ENCODE measurements at places on chromosomes 12 and 14.

DNA sequence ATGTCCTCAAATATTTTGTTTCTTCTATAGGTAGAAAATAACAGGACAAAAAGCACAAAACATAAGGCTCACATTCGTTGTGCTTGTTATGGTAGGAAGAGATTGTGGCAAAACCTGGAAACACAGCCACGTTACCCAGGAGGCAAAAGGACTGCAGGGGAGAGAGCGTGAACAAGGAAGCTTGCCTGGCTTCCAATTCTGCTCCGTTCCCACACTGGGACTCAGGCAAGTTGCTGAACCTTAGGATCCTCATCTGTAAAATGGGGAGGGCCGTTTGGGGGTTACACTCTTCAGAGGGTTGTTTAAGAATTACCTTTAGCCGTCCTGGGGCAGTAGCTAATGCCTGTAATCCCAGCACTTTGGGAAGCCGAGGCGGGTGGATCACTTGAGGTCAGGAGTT lies 205.3 kb downstream of the SSPN start:
- no peak for DNase-seq

- peak; percentile 89 for DNase-seq
Measured at GRCh38 chr14:61438860-61439765, 117.7 kb downstream of the PRKCH start.

GRCh38 chr12:21852251-21852650 lies 77.7 kb upstream of the KCNJ8 start:
- no peak for DNase-seq

GRCh38 chr12:94263011-94263811 lies 114.8 kb downstream of the PLXNC1 start:
- peak; percentile 77 for DNase-seq

DNA sequence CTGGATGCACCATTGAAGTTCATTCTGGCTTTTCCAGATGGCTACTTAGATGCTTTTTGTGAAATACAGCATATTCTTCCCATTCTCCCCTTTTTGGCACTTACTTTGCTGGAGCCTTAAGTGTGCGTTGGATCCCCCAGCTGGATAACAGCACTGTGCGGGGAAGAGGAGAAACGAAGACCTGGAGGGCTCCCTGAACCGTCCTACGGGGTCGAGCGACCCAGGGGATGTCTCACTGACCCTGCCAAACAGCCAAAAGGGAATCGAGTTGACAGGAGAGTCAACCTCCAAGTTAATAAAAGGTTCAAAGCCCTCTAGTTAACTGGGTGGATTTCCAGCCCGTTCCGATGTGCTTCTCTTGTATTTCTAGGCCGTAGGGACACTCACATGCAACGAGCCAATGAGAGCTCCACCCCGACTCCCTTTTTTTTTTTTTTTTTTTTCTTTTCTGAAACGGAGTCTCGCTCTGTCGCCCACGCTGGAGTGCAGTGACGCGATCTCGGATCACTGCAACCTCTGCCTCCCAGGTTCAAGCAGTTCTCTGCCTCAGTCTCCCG lies 1.0 kb upstream of the CAMKK2 start:
- DNase-seq = peak; percentile 36

GRCh38 chr14:55430024-55430690 lies 10.3 kb downstream of the TBPL2 start:
- peak; percentile 81 for DNase-seq

DNA sequence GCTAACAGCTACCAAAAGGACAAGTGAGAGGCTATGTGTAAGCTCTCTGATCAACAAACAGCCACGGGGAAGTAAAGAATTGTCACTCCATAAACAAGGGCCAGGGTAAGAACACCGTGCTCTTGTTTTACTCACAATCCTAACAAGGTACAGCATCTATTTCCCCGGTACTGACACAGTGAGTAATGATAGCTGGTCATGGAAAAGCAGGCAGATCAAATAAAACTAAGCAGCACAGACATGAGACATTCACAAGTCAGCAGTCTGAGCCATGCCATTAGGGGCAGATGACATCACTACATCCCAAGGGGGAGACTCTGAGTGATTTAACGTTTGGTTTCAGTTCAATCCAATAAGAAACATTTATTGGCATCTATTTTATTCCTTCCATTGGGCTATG lies 54.4 kb downstream of the ARL6IP4 start:
- no peak for DNase-seq

DNA sequence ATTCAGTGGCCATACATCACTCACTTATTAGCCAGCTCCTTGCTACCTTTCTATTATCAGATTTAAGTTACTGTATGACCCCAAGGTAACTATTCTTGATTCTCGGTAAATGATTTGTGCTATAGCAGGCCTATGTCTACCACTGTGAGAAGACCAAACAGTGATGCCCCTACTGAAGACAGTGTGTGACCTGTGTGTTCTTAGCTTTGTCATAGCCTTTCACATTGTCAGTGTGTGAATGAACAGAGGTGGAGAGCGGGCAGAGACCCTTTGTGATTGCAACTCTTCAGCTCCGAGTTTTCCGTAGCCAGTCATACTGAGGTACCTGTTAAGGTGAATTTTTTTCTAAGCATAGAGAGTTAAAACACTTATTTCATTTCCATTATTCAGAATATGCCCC lies 294.0 kb downstream of the LRFN5 start:
- no peak for DNase-seq

GRCh38 chr12:119369161-119369560 lies 34.6 kb downstream of the CCDC60 start:
- no peak for DNase-seq

- DNase-seq = no peak
Measured at GRCh38 chr12:55642267-55642666, 5.6 kb downstream of the OR10P1 start.

DNA sequence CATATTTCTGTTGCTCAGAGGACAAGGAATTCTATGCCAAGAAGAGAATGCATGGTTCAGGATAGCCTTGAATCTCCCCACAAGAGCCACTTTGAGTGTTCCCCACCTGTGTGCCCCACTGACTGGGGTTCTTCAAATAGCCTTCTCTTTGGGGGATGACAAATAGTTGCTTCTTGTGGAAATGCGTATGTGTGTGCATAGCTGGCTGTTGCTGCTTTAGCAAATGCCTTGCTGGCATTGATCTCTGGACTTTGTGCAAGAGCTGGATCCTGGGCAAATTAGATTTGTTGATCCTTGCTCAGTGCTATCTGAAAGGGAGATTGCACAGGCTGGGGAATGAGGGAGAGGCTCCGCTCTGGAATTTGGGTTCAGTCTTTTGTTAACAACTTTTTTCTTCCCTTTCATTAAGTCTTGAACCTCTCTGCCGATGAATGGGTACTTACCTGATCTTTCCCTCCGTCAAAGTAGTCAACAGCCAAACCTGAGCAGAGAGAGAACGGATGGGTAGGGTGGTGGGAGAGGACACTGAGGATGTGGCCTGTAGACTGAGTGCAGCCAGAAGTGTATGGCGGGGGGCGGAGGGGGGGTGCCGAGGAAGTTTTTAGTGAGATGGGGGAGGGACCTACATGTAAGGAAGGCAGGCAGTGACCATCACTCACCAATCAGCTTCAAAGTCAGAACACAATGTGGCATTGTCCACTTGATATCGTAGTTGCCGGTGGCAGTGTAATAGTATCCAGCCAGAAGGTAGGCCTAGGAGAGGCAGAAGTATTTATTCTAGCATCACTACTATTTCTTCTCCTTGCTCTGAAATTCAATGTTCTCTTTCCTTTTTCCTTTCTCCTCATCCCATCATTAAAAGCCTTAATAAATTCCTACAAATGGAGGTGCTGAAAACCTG lies 10.7 kb downstream of the EMG1 start:
- no peak for DNase-seq

GRCh38 chr12:77214136-77214535 lies 148.8 kb upstream of the E2F7 start:
- no peak for DNase-seq

GRCh38 chr12:50313256-50313931 lies 30.1 kb upstream of the LIMA1 start:
- DNase-seq = no peak

- no peak for DNase-seq
Measured at GRCh38 chr12:59040656-59041055, 120.4 kb upstream of the LRIG3 start.

DNA sequence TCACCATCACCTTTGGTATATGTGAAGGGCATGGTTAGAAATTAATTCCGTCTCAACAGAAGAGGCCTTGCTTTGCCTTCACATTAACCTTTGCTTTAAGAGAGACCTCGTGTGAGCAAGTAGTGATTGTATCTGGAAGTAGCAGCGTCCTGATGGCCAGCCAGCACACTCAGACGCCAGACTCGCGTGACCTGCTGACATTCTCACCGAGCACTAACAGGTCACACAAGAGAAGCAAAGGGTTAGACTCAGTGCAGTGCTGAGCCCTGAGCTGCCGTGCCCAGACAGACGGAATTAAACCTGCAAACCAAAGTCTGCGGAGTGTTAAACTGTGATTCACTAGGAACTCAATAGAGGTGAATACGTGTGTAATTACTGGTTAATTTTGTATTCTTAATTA lies 40.1 kb upstream of the MMP17 start:
- no peak for DNase-seq

DNA sequence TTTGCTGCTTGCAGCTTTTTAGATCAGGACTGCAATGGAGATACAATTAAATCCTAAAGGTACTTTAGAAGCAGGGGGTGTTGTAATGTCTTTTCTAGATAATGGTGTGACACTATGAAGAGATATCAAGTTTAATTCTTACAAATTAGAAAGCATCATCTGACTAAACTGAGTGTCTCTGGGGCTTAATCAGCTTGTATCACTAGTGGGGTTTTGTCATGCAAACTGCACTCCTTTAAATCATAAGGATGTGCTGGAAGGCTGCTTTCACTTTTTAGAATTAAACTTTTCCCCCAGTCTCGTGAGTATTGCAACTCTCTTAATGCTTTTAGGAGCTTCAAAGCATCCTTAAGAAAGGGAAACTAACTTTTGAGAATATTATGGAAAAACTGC lies 218.6 kb downstream of the ESR2 start:
- DNase-seq = no peak

- no peak for DNase-seq
Measured at GRCh38 chr14:26143057-26143456, 454.8 kb downstream of the NOVA1 start.

DNA sequence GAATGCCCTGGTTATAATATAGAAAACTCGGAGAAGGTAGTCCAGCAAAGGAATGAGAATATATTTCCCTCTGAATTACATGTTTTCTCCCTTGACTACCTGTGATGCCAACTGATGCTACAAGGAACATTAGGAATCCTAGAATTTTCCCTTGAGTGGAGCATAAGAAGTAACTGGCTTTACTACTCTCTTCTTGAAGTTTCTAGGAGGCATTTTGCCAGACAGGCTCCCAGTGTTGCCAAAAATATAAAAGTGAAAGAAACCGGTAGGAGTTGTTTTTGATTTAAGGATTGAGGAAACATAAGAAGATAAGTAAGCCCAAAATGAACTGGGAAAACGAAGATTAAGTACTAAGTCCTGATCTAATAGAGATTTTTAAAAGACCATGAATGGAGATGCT lies 693.4 kb downstream of the NOVA1 start:
- no peak for DNase-seq

GRCh38 chr14:90397425-90398314 lies 841 bp downstream of the CALM1 start:
- peak; percentile 78 for DNase-seq

DNA sequence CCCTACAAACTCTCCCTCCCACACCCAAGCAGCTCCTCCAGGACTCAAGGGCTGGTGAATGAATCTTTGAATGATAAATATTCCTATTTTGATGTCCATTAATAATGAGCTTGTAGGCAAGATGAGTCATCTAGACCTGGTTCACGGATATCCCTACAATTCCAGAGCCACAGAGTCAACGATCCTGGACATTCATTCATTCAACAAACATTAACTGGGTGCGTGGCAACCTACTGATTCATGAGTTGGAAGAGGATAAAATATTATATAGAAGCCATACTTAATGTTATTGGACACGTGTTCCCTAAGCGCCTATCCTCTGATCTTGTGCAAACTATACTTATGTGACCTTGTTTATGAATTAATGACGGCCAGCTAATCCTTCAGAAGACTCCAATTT lies 420 bp upstream of the OTUB2 start:
- no peak for DNase-seq

DNA sequence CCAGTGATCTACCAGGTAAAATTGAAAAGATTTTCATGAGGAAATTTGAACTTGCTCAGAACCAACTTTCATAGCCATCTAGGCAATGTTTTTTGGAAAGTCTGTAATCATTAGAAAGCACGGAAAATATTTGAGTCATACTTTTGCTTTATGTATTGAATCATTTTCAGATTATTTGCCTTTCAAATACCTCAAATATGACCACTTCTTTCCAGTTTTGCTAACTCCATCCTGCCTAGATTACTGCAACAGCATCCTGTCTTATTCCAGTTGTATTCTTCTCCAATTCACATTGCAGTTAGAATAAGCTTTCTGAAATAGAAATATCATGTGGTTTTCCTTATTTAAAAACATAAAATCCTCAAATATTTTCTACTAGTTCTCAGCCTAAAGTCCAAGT lies 239.8 kb upstream of the FAR2 start:
- DNase-seq = no peak

GRCh38 chr12:111846016-111846415 lies 4.0 kb downstream of the MAPKAPK5 start:
- no peak for DNase-seq

DNA sequence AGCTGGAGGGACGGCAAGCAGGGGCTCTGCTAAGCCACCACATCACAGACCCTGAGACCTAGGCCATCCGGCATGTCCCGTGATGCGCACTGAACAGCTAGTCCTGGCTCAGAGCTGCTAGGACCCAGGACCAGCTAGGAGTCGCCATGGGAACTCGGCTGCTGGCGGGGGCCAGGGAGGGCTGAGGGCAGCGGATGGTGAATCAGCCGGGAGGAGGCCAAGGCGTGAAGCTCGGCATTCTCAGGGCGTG lies 5.1 kb downstream of the AHNAK2 start:
- DNase-seq = no peak

DNA sequence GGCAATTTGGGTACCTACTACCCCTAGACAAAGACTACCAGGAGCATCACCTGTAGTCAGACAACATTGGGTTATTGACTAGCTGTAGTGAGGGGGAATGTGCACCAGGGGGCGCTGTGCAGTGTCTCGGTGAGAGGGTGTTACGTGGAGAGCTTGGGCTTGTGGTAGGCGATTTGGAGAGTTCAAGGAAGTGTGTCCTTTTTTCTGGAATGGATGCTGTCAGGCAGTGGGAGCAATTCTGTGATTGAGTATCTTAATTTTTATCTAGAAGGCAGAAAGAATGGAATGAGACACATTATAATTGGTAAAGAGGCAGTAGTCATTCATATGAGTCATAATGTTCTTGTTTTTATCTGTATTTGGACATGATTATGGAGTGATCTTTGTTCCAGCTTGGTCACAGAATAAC lies 187.7 kb downstream of the GALC start:
- peak; percentile 53 for DNase-seq

- DNase-seq = no peak
Measured at GRCh38 chr12:175250-175649, 38.7 kb downstream of the SLC6A12 start.
